ENCODE measurements at places on chromosomes 7 and 10. TPM values are rescaled to one million over a fixed set of nuclear protein-coding genes. Genes with fewer than 3 reads are reported as not detected.

GRCh38 chr10:80700760-80701444, 163.2 kb downstream of the SH2D4B start:
- no peak for DNase-seq

Gene CLCN1
- total RNA-seq, result not detected

DNA sequence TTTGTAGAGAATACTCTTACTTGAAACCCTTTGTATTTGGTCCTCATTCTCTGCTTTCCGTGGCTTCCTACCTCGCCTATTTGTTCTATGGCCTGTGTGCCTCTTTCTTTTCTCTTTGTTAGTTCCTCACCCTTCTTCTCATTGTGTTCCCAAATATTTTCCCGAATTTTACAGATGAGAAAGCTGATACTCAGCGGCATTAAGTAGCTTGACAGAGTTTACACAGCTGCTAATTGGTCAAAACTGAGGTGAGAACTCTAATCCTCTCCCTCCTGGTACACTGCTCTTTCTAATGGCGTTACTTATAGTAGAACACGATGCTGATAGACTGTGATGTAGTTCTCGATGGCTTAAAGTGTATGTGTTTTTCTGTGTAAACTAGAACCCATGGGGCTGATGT, 80.7 kb upstream of the HDAC9 start:
- DNase-seq, result no peak

Gene FAM53B
- 48.0 TPM for total RNA-seq

Gene ZNF716
- not detected for total RNA-seq

DNA sequence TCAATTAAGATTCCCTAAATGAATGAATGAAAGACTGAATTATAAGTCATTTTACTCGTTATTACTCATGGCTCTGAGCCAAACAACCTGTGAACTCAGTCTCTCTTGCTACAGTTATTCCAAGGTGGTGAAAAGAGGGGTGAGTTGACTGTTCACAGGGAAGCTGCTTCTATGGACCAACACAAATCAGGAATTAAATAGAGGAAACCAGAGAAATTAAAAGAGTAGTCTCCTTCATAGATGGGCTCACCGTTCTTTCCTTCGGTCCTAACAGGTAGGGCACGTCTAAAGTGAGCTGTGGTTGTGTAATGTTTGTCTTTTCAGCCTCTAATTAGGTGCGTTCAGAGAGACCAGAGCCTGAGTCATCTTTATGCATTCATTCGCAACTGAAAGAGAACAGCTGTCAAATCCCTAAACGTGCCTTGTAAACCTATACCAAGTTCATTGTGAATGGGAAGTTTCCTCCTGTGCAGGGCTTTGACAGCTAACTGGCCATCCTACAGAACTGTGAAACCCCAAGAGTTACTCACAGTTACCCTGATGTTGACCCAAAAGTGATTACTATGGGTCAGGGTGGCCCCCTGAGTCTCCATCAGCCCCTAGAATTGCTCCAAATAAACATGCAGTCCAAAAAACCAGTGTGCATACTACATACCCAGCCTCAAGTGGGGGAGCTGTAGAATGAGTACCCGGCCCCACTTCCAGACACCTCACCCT, 18.2 kb upstream of the C10orf53 start:
- no peak for DNase-seq

Gene ATP6V0A4
- not detected for total RNA-seq

DNA sequence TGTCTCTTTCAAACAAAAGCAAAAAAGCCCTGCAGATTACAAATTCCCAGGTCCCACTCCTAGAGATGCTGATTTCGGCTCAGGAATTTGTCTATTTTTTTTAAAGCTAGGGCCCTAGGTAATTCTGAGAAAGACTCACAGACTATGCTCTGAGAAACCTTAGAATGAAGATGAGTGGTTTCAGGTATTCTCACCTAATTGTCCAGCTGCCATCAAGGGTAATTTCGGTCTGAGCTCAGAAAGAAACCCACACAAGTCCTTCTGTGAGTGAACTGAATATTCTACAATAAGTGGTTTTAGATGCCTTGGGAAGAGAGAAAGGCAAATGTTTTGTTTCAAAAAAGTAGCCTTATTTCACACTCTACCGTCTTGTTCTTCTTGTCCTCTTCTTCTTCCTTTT, 45.7 kb downstream of the DCLRE1A start:
- no peak for DNase-seq

DNA sequence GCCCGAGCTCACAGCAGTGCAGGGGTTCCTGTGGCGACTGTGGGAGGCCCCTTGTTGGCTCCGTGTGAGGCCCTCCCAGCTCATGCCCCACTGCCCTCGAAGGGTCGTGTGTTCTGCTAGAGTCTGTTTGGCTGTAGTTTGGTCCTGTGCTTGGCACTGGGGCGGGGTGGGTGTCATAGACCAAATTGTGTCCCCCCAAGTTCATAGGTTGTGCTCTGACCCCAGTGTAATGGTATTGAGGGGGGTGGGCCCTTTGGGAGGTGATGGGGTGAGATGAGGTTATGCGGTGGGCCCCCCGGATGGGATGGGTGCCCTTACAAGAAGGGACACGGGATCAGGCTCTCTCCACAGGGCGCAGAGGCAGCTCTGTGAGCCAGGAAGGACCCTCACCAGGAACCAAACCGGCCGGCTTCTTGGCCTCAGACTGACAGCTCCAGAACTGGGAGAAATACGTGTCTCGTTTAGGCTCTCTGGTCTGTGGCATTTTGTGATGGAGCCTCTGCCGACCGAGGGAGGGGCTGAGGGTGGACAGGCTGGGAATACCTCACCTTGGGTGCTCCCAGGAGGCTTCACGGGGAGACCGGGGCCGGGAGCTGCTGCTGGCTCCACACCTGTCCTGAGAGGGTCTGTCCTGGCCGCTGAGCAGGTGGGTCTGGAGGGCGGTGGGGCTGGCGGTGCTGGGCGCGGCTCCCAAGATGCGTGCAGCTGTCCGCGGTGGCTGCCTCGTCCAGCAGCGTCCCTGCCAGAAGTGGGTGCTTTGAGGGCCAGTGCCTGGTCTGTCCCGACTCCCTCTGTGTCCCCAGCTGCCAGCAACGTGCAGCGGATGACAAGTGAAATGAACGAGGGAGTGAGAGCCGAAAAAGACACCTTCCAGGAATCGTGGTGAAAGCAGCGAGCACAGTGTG, 89.4 kb downstream of the INPP5A start:
- peak; percentile 22 for DNase-seq

Gene PPP3CB
- total RNA-seq, result 28.8 TPM

- peak; percentile 46 for DNase-seq
Observed at GRCh38 chr10:78471723-78472550, 438.3 kb downstream of the RPS24 start.

DNA sequence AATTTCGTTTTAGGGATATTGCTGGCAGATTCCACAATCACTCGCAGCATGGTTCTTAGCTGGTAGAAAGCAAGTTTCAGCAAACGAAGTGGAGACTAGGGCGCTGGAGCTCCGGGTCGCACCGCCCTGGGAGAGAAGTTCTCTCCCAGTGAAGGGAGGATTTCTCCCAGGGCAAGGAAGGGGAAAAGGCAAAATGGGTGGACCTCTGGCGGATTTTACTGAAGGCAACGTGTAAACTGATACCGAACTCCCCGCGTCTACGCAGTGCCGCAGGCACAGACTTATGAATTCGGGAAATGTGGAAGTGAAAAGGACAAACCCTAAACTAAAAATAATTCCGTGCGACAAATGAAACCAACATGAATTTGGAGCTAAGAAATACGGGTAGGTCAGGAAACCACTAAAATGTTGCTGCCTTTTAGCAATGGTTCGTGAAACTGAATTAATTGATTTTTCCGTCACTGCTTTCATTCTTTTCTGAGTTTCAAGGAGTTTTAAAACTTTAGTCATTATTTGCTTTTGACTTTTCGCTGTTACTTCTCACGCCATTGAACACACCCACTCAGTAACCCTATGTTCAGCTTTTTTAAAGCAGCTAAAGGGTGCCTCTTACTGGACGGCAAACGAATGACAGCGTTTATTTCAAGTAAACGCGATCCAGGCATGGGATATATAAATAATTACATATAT, at the start of gene MYOF:
TSS of gene MYOF (minus strand) at position 190 of the 690 bp plus-strand sequence. CDS start at position 50, 140 bp downstream.
- peak; percentile 50 for DNase-seq

Gene KCNMA1
- 49.9 TPM for total RNA-seq

Gene TRIM73
- 4.2 TPM for total RNA-seq

Gene ABCC2
- total RNA-seq, result 0.64 TPM

Gene CPA2
- 1.7 TPM for total RNA-seq

- peak; percentile 5 for DNase-seq
Observed at GRCh38 chr7:44217223-44217714, 16.5 kb downstream of the YKT6 start.

GRCh38 chr10:60105295-60105695, 198.9 kb upstream of the CCDC6 start:
- DNase-seq, result no peak

- no peak for DNase-seq
Observed at GRCh38 chr7:98151884-98152283, 45.2 kb downstream of the LMTK2 start.

Gene PDE1C
- 4.0 TPM for total RNA-seq

DNA sequence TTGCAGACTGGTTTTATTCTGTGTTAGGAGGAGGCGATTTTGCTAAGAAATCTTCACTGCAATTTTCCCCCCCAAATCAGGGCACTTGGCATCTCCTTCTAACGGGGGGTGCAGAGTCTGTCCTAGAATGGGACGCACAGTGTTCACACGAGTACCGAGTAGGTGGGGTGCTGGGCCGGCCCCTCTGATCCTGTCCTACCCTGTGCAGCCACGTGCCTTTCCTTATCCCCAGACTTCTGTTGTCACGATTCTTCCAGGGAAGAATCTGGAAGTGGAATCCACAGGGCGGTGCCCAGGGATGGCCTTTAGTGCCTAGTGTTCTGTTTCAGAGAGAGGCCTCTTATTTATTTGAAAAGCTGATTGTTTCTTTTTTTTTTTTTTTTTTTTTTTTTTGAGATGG, 16.4 kb downstream of the CUX1 start:
- DNase-seq, result no peak

DNA sequence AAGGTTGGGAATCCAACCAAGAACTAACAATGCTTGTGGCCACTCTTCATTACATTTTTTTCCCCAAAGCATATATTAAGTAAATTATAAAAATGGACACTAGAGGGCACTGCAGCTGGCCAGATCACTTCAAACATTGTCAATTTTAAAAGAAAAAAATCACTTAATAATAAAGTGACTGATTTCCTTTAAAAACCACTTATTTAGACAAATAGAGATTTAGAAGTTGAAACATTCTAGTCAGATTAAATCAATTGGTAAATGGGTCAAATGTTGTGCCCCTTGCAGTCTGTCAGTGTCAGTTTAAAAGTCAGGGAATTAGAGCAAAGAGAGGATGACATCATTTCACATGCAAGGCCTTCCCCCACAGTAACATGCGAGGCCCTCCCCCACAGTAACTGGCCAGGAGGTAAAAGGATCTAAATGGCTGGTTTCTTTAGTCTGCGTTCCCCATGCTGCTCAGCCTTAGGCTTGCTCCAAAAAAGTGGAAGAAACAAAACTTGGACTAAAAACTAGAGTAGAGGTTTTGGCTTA, 177.9 kb downstream of the SKAP2 start:
- peak; percentile 9 for DNase-seq

- no peak for DNase-seq
Observed at GRCh38 chr7:149610441-149611011, 112.9 kb upstream of the ZNF746 start.

DNA sequence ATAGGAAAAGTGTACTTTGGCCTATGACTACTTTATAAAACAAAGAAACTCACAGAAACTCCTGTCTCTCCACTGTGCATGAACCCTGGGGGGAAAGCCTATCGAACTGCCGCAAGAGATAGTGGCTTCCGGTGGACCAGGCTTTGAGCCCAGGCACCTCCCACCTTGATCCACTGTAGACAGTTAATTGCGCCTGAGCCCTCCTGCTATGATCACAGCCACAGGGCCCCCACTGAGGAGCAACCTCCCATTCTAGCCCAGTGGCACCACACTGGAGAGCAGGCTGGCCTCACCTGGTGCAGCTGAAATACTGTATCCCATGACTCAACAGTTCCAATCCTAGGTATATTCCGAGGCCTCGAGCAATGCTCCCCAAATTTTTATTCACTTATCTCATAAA, 98.8 kb downstream of the COBL start:
- DNase-seq, result no peak

Gene POM121L12
- total RNA-seq, result not detected

DNA sequence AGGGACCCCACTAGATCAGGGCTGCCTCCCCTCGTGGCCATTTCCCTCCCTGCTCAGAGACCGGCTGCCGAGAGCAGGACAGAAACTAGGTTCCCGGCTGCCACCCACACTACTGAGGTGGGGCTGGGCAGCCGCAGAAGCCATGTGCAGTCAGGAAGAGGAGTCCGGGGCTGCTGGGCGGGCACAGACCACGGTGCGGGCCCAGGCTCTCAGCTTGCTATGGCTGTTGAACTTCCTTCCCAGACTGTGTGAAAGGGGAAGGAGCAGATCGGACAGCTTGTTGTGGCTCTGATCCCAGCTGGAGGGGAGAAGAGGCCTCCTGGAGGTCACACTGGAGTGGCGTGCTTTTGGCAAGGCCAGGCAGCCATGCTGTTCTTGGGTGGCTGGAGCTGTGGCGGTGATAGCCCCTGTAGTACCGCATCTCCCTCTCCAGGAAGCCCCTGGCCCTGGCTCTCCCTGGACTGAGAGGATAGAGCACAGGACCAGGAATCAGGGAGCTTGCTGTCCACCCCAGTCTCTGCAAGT, 56.8 kb downstream of the HK1 start:
- no peak for DNase-seq

- no peak for DNase-seq
Observed at GRCh38 chr7:20509892-20510572, 105.4 kb upstream of the ABCB5 start.

GRCh38 chr10:70558871-70559810, 43.4 kb downstream of the PRF1 start:
- no peak for DNase-seq

DNA sequence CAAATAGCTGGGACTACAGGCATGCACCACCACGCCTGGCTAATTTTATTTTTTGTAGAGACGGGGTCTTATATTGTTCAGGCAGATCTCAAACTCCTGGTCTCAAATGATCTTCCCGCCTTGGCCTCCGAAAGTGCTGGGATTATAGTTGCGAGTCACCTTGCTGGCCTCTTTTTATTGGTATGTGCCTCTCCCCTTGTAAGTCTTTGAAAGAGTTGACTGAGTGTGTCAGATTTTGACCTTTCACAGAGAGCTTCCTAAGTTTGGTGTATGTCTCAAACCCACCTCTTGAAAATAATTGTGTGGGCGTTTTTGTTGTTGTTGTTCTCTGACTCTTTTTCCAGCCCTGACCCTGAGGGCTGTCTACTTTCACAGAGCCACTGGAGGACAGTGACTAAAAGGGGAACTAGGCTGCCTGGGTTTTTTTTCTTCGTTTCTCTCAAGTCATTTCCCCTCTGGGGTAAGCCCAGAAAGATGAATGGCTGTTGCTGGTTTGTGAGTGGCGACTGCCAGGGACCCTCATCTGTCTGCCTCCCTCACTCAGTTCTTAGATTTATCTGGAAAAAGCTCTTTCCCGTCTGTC, 262.8 kb downstream of the ZEB1 start:
- DNase-seq, result no peak

- DNase-seq, result peak; percentile 85
Observed at GRCh38 chr7:151696721-151697514, 177.2 kb upstream of the RHEB start.

Gene MARCHF5
- total RNA-seq, result 42.6 TPM

DNA sequence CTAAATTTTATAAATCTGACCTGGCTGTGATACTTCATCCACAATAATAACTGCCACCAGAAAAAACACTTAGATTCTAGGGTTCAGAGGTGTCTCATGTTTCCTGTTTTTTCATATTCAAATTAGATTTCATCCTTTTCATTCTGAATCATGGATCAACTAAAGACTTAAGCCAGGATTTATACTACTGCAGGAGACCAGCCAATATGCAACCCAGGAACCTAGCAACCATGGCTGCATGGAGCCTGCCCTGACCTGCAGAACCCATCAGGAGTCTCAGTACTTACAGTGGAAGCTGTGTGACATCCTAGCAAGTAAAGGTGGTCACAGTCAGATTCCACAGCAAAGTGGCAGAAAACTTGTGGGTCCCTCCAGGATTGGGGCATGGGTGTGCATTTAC, 40.5 kb upstream of the RNF148 start:
- DNase-seq, result no peak

Gene GRB10
- 13.8 TPM for total RNA-seq
